Spinal cord (tissue), 10 donors: ENCODE measurements at places on chromosomes 16 and 17. TPM values are rescaled to one million over a fixed set of nuclear protein-coding genes. Genes with fewer than 3 reads are reported as not detected.

DNA sequence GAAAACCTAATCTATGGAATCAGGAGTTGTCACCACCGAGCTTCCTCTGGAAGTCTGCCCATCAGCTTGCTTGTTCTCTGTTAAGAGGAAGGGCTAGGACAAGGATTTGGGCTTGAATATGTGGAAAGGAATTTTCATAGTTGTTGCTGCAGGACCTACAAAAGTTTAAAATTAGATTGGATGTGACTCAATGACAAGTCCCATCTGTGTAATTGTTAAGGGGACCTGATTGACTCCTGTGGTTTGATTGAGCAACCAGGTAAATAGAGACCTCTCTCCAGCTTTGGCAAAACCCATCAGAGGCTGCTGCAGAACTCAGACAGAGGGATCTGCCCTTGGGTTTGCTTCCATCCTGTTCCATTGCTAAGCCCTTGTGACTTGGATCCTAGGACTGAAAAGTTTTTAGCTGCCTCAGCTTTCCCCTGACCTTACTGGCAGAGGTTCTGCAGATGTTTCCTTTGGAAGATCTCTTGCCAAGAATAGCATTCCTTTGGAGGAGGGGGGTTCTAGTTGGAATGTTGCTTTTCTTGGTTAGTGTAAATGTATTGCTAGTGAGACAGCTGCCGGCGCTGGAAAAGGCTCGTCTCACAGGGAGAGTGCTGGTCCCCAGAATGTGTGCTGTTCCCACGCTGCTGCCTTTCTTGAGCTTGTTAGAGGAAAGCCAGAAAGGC, 50.0 kb downstream of the SF3B3 start:
- H3K36me3 ChIP-seq, result peaks cover 54% of the 10 kb centered on the region
- peaks cover 5% of the 10 kb centered on the region for H3K4me1 ChIP-seq
- H3K27ac ChIP-seq, result peak overlapping the region; percentile 70
- no peak overlapping the region for H3K4me3 ChIP-seq
- no peaks in the 10 kb centered on the region for H3K27me3 ChIP-seq
- no peak for DNase-seq

Gene PKMYT1
- total RNA-seq, result 3.1 TPM

GRCh38 chr17:28744972-28745785, 1.4 kb downstream of the TRAF4 start:
- H3K4me3 ChIP-seq, result peak overlapping the region; percentile 84
- no peaks in the 10 kb centered on the region for H3K27me3 ChIP-seq
- no peak for DNase-seq
- peak overlapping the region; percentile 99 for H3K27ac ChIP-seq

- H3K27me3 ChIP-seq, result no peaks in the 10 kb centered on the region
- peak overlapping the region; percentile 0 for H3K27ac ChIP-seq
- peak; percentile 58 for DNase-seq
- peaks cover 49% of the 10 kb centered on the region for H3K4me1 ChIP-seq
- peaks cover 59% of the 10 kb centered on the region for H3K36me3 ChIP-seq
These were observed 6.7 kb downstream of the SYNGR2 start for GRCh38 chr17:78174870-78175642.

- no peak overlapping the region for H3K27ac ChIP-seq
- no peak overlapping the region for H3K4me3 ChIP-seq
- DNase-seq, result no peak
- no peaks in the 10 kb centered on the region for H3K36me3 ChIP-seq
- no peaks in the 10 kb centered on the region for H3K27me3 ChIP-seq
These were observed 290.6 kb upstream of the CCL2 start for GRCh38 chr17:33964344-33964979.
